ENCODE measurements at places on chromosomes 4 and X.

GRCh38 chrX:52923781-52924241 lies 26.7 kb downstream of the FAM156B start:
- DNase-seq: no peak

GRCh38 chr4:16140879-16141249 lies 57.0 kb upstream of the PROM1 start:
- DNase-seq: no peak

GRCh38 chr4:183154701-183155391 lies 55.8 kb downstream of the WWC2 start:
- DNase-seq: no peak

GRCh38 chr4:115360431-115360830 lies 247.0 kb upstream of the NDST4 start:
- no peak for DNase-seq

- no peak for DNase-seq
These were observed 191.0 kb upstream of the NPY2R start for GRCh38 chr4:155017426-155017825.

DNA sequence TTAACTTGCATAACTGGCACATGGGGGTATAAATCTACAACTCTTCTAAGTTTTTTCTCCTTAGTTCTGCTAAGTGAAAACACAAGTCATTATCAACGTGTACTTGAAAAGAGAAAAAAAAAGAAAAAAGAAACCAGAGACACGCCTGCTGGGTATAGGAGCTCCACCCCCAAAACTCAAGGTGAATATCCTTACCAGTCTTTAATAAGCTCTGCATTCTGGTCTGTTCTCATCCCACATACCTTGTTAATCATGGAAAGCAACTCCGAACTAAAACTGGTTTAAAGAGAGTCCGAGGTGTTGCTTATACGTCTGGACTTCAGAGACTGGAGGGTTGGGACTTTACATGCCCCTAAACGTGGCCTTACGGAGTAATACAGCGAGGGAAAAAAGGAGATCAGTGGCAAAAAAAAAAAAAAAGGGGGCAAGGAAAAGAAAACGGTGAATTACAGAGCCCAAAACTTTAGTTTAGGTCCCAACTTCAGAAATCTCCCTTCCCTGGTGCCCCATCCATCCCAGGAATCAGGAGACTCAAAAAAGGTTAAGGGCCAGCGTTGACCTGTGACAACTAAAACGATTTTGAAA lies 1.0 kb downstream of the PGRMC2 start:
- no peak for DNase-seq

DNA sequence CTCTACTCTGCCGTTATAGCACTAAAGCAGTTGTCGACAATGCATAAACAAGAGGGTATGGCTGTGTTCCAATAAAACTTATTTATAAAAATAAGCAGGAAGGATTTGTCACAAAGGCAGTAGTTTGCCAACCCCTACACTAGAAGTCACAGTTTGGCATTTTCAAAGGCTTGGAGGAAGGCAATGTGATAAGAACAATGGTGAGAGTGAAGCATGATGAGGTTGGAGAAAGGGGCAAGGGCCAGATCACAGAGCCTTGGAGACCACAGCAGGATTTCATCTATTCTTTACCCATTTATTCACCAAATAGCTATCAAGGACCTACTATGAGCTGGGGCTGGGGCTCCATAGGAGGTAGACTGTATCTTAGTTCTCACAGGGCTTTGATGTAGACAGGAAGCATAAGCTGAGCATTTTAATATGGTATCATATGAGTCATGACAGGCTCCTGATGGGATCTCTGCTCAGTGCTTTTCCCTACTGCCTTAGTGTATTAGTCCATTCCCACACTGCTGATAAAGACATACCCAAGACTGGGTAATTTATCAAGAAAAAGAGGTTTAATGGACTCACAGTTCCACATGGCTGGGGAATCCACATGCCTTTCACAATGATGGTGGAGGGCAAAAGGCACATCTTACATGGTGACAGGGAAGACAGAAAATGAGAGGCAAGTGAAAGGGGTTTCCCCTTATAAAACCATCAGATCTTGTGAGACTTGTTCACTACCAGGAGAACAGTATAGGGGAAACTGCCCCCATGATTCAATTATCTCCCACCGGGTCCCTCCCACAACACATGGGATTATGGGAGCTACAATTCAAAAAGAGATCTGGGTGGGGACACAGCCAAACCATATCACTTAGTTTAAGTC lies 58.9 kb downstream of the PPM1K start:
- DNase-seq: no peak

- DNase-seq: no peak
These were observed 2.1 kb downstream of the UCHL1 start for GRCh38 chr4:41258783-41259182.

DNA sequence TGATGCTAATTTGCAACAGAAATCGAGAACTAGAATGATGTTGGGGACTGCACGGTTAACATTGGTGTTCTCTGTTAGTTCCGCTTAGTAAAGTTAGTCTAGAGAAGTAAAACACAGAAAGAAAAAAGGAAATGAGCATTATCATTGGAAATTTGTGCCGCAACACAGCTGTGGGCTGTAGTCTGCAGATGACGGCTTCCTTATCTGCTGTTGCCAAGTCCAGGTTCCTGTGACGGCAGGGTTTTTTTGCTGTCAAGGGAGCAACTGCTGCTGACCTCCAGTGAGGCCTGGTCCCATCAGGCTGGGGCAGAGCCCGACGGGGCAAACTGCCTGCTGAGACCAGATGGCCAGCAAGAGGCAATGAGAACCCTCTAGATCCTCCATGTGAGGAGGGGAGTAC lies 38.9 kb upstream of the PHEX start:
- DNase-seq: no peak

GRCh38 chrX:9180623-9181022 lies 146.7 kb upstream of the FAM9B start:
- no peak for DNase-seq

DNA sequence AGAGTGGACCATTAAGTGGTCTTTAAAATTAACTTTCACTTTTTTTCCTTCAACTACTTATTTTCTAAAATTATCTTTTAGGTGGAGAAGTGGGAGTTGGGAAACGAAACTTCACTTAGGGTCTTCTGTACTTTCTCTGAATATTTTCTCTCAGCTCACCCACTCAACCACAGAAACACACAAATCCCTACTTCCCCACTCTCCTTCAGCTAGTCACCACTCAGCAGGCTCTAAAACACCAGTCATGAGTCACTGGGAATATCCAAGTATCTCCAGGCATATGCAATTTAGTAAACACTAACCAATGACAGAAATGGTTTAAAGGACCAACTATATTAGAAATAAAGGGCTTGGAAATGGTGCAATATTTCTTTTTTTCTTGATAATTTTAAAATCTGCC lies 153.0 kb upstream of the RPS6KA6 start:
- no peak for DNase-seq

DNA sequence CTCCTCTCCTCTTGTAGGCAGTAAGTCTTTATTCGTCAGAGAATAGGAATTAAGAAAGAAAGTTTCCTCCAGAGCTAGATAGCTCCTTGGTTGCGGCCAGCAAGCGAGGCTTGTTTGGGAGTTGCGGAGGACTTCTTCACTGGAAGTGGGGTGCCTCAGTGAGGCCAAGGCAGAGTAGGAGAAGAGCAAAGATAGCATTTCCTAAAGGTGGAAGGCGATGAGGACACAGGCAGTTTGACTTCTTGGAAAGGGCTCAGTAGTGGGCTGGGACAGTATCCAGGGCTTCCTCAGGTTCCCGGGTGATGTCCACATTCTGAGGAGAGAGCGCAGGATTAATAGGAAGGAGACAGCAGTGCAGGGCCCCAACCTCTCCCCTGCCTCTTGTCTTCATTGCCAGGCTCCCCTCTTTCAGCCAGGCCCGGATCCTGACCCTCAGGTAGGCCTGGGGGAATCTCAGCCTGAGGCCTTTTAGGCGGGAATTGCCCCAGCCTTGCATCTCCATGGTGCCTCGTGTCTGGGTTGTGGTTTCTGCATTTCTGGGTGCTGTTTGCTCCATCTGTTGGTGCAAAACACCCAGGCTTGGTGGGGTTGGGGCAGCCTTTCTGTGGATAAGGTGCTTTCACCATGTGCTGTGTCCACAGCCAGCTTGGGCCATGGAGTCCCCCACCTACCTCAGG lies 12.7 kb downstream of the TRO start:
- DNase-seq: no peak

GRCh38 chrX:69746051-69746450 lies 130.1 kb downstream of the EDA start:
- DNase-seq: no peak

DNA sequence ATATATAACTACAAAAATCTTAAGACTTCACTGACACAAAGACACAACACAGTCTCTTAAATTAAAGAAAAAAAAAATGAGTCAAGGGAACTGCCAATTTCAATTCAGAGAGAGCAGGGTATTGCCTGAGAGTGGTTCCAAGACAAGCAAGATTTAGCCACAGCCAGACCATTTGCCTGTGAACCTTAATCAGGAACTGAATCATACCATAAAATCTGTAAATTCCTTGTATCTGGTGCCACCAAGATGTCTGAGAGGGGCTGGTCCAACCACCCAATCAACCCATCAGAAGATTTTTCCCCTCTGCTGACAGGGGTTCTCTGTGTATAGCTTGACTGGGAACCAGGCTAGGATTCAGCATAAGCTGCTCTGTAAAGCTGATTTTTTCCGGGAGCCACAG lies 159.2 kb downstream of the CPEB2 start:
- no peak for DNase-seq

DNA sequence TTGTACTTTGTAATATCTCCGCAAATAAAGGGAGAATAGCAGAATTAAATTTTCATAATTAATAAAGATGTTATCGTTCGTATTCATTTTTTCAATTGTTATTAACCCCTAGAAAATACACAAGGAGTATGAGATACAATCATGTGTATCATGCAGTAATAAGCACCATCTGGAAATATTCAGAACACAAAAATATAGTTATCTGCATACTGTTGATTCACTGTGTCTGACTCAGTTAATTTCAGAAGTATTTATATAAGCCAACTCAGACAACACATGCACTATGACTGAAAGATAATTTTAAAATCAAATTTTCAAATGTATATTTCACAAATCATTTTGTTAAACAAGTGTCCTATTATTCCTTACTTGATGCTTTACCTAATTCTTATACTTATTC lies 1954.8 kb downstream of the ARAP2 start:
- no peak for DNase-seq

GRCh38 chr4:23819041-23819511 lies 70.8 kb downstream of the PPARGC1A start:
- no peak for DNase-seq

DNA sequence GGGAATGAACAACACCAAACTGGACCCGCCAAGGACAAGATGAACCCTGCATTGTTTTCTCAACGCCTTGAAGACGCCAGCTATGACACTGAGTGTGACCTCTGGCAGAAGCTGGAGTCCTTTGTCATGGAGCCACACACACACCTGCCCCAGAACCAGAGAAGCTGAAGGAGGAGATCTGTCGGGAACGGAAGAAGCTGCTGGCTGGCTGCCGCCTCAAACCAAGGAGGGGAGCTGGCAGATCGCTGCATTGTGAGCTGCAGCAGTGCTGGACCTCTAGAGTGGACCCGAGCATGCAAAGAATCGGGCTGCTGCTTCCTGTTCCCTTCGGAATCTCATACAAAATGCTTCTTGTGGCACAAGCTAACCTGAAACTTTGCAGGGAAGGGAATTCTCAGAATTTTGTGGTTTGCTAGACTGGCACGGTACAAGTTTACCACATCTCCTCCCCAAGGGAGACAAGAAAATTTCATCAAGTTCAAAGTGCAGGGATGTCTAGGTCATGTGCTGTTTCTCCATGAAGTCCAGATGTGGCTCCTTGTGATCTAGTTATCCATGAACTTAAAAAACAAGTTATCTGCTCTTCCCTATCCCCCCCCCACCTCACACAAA lies 23.4 kb upstream of the GLRB start:
- DNase-seq: no peak

DNA sequence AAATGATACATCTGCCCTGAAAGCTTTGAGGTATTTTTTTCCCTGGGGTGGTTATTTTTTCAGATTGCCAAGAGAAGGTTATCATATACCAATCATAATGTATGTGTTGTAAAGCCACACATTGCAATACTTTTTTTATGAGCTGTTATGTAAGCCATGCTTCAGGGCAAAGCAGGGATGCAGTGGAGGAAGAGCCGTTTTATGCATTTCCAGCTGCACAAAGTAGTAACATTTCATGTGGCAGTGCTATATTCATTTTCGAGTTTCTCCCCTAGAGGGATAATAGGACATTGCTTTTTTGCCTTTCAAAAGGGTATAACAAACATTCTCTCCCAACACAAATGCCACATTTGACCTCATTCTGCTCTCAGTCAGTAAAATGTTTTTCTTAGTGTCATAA lies 68.5 kb downstream of the GALNT7 start:
- no peak for DNase-seq

- no peak for DNase-seq
These were observed 237.8 kb upstream of the ADGRL3 start for GRCh38 chr4:60962286-60962685.

DNA sequence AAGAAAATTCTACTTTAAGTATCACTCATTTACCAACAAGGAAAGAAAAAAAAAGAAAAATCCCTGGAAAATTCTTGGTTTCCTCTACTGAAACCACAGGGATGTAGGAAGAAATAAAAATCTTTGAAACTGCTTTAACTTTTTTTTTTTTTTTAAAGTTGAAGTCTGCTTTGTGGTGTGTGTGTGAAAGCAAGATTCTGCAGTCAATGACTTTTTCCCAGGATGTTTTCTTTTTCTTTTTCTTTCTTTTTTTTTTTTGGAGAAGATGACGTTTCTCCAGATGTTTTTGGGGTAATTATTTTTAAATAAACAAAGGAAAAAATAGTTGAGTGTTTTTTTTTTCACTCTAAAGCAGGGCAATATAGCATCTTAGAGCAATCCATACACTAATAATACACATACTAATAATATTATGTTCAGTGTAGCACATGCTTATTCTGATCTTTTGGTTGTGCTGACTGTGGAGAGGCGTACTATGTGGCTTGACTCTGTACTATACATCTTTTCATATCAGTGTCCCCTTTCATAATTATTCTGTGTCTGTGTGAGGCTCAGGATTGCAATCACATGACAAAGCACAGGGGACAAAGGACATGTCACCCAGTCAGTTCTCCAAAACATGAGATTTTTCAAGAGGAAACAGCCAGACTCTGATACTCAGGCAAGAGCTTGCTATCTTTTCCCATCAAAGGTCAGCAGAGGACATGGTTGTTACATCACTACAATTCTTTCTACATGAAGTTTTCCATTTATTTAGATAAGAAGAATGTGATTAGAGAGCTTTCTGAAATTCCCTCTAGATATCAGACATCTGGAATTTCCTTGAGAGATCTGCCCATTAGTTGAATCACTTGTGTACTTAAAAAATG lies 111.0 kb downstream of the PDE5A start:
- DNase-seq: no peak
